ENCODE measurements at places on chromosomes 13 and 19.

- no peak for DNase-seq
Observed at GRCh38 chr13:34001389-34001788, 183.4 kb downstream of the RFC3 start.

GRCh38 chr13:111948811-111949210, 118.1 kb upstream of the SOX1 start:
- no peak for DNase-seq

- no peak for DNase-seq
Observed at GRCh38 chr13:73065665-73066340, 7.0 kb downstream of the KLF5 start.

GRCh38 chr19:4414800-4415321, 12.4 kb downstream of the CHAF1A start:
- no peak for DNase-seq

DNA sequence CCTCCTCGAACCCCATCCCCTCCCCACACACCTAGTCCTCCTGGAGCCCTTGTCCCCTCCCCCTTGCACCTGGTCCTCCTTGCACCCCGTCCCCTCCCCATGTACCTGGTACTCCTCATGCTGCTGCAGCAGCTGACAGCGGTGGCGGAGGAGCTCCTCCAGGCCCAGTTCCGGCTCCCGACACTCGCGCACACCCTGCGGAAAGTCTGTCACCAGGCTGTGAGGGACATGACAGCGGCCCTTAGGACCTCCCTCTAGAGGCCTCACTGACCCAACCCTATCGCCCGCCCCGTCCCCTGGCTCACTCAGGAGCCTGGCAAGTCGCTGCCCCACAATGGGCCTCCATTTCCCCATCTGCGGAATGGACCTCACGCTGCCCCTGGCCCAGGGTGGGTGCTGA, 6.4 kb upstream of the PPP6R1 start:
- no peak for DNase-seq

GRCh38 chr19:36115453-36116343, at the start of gene TBCB:
TSS of gene TBCB (plus strand) at chr19:36115468. CDS start at chr19:36115561, 93 bp downstream.
- DNase-seq = peak; percentile 93

- no peak for DNase-seq
Observed at GRCh38 chr19:3451451-3451866, 28.9 kb downstream of the SMIM24 start.

DNA sequence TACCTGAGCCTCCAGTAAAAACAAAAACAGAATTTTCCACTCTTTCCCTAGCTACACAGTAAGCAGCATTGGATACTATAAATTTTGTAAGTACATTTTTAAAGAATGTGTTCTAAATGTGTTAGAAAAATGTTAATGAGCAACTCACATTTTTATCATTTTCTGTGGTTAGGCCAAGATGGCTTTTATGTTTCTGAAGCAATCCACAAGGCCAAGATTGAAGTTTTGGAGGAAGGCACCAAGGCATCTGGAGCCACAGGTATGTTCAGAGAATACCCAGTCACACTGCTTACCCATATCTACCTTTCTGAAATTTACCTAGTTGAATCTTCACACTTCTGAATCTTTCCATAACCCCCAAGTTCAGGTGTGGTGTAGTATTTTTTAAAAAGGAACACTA, 21.6 kb downstream of the SERPINE3 start:
- no peak for DNase-seq

GRCh38 chr19:49580264-49581006, at the start of gene NOSIP:
TSS of gene NOSIP (minus strand) at chr19:49580556. CDS start at chr19:49560691, 19,865 bp downstream.
- peak; percentile 96 for DNase-seq

DNA sequence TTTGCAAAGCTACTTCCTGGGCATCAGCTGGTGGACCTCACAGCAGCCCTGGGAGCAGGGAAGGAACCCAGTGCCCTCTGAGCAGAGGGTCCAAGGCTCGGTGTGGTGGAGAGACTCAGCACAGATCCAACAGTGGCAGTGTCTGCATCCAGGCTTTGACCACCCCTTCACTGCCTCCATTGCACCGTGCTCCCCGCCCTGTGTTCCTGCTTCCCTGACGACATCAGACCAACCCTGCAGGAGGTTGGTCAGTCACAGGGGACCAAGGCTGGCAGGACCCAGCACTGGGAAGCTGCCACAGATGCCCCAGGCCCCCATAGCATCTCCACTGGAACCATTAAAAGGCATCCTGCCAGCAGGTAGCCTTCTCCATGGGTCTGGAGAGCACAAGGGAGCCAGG, 7.8 kb upstream of the VSTM2B start:
- no peak for DNase-seq

- no peak for DNase-seq
Observed at GRCh38 chr19:14561847-14562351, 10.0 kb downstream of the NDUFB7 start.

DNA sequence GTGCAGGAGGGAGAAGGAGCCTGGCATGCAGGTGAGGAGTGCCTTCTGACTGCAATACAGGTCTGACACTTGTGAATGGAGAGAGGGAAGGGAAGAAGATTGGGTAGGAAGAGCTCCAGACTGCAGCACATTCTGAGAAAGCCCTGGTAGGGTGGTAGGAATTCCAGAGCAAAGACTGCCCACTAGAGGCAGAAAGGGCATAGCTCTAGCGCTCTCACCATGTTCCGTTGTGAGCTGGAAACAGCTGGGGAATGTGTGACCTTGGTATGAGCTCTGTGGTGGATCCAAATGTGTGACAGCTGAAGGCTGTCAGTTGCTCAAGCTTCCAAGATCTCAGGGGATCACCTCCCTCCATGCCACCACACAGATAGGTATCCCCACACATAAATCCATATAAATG, 2.9 kb upstream of the MTUS2 start:
- DNase-seq = no peak
